ENCODE measurements at places on chromosomes 11 and 22.

- no peak overlapping the region for H3K4me3 ChIP-seq
- H3K27me3 ChIP-seq, result peaks cover 36% of the 10 kb centered on the region
- DNase-seq, result no peak
- no peak overlapping the region for H3K27ac ChIP-seq
- no peaks in the 10 kb centered on the region for H3K36me3 ChIP-seq
Observed at GRCh38 chr11:123652599-123652998, 1.8 kb downstream of the SCN3B start.

DNA sequence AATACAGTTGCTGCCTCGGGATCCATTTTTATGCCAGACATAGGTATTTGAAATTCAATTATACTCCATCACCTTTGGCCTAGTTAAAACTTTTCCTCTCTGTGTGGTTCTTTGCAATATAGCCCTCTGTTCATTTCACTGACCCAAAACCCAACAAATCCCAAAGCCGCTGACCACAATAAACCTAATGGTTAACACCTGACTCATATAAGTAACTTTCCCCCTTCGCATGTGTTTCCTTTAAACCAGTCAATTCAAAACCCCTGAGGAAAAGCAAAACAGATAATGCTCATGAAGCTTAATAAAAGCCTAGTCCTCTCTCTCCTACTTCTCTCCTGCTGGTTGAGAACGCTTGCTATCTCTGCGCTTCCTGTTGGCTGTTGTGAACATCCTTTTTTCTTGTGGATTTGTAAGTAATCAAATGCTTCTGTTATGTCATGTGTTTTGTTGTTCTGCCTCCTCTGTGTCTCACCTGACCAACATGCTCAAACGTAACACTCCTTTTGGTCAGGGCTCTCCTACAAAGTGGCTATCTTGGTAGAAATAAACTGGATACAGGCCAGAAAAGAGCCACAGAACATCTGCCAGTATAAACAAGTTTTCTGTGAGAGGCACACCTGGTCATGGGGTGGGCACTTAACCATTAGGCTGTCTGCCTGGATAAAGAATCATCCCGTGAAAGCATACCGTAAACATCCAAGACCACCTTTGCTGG is 652.6 kb downstream of the METTL15 start:
- H3K36me3 ChIP-seq, result no peaks in the 10 kb centered on the region
- H3K4me1 ChIP-seq, result no peaks in the 10 kb centered on the region
- no peak overlapping the region for H3K27ac ChIP-seq
- no peak overlapping the region for H3K4me3 ChIP-seq

DNA sequence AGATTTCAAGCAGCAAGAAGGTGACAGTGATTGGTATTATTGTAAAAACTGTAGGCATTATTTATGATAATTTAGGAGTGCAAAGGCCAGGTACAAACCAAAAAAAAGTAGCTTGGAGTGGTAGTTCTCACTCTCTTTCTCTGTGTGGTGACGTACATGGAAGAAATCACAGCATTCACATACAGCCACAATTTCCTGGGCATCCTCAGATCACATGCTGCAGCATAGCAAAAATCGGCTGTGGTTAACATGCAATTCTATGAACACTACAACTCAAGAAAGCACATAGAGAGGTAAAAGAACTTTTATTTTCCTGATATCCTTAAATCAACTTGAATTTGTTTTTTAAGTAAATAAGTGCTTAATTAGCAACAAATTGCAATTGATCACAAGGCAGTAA is 875.8 kb downstream of the DLG2 start:
- no peak overlapping the region for H3K27ac ChIP-seq
- no peak for DNase-seq
- H3K4me1 ChIP-seq, result no peaks in the 10 kb centered on the region
- H3K27me3 ChIP-seq, result no peaks in the 10 kb centered on the region
- no peak overlapping the region for H3K4me3 ChIP-seq

- no peak overlapping the region for H3K27ac ChIP-seq
- no peak overlapping the region for H3K4me3 ChIP-seq
- H3K27me3 ChIP-seq, result peaks cover 84% of the 10 kb centered on the region
- peaks cover 77% of the 10 kb centered on the region for H3K4me1 ChIP-seq
- peaks cover 3% of the 10 kb centered on the region for H3K36me3 ChIP-seq
Observed at GRCh38 chr22:39239561-39240423, 5.0 kb downstream of the PDGFB start.

GRCh38 chr11:61627850-61628661 is 47.2 kb upstream of the SYT7 start:
- H3K4me1 ChIP-seq, result peaks cover 2% of the 10 kb centered on the region
- H3K4me3 ChIP-seq, result no peak overlapping the region
- peaks cover 36% of the 10 kb centered on the region for H3K27me3 ChIP-seq
- no peak for DNase-seq

DNA sequence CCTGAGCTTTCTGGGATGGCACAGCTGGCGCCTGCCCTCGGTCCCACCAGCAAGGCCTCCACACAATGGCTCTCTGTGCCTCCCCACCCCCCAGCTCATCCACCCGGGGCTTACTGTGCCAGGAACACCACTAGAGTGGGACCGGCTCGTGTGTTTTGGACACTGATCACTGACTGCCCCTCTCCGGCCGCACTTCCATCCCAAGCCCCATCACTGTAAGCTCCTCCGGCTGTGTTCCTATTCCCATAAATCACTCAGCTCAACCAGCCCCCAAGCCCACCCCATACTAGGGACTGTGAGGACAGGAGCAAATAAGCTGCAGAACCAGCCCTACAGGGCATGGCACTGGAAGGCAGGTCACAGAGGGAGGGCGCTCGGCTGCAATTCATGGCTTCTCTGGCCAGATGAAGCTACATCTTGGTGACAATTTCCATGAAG is 7.3 kb downstream of the APBB1 start:
- no peak overlapping the region for H3K4me3 ChIP-seq
- no peak for DNase-seq
- H3K4me1 ChIP-seq, result peaks cover 13% of the 10 kb centered on the region

DNA sequence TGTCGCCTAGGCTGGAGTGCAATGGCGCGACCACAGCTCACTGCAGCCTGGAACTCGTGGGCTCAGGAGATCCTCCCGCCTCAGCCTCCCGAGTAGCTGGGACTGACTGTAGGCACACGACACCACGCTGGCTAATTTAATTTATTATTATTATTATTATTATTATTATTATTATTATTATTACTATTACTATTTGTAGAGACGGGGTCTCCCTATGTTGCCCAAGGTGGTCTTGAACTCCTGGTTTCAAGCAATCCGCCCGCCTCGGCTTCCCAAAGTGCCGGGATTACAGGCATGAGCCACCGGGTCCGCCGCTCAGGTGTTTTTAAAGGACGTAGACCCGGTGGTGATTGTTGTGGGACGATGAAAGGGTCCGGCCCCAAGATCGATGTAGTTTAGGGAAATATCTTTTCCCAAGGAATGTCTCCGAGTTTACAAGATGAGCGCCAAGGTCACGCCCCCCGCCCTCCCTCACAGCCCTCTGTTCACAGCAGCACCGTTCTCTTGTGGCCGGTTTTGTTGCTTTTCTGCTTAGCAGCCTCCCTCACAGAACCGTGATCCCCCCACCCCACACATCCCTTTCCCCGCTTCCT is 728 bp upstream of the POGLUT3 start:
- peak overlapping the region; percentile 96 for H3K27ac ChIP-seq
- H3K4me3 ChIP-seq, result peak overlapping the region; percentile 94
- no peaks in the 10 kb centered on the region for H3K27me3 ChIP-seq
- H3K4me1 ChIP-seq, result peaks cover 5% of the 10 kb centered on the region

- no peak for DNase-seq
- H3K27me3 ChIP-seq, result peaks cover 4% of the 10 kb centered on the region
- no peaks in the 10 kb centered on the region for H3K36me3 ChIP-seq
- no peak overlapping the region for H3K4me3 ChIP-seq
Observed at GRCh38 chr11:86807360-86807759, 7.0 kb downstream of the PRSS23 start.

DNA sequence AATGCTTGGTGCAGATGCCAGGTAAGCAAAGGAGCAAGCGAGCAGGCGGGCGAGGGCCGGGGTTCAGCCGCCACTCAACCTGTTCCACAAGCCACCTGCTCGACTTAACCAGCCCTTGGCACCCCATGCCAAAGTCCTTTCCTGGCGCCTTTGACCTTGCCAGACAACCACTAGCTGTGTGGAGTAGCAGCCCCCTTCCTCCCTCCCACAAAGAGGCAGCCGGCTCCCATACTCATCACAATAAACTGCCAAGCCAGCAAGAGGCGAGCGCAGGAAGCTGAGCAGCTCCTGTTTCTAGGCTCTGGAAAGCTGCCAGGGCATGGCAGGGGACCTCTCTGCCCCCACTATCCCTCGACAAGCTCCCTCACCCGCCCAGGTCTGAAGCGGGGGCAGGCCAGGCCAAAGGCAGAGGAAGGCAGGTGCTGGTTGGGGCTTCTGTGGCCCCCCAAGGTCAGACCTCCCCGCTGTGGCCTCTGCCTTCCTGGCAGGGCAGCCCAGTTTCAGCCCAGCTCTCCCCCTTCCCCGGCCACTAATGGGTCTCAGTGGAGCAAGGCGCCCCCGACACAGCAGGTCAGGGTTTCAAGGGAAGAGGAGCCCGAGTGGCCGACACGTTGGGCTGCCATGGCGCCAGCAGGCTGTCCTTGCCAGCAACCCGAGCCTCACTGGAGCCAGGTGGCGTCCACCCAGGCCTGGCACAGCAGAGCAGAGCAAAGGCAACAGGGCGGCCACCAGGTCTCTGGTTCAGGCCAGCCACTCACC is 15.3 kb downstream of the MACROD1 start:
- no peak overlapping the region for H3K4me3 ChIP-seq
- DNase-seq, result no peak

DNA sequence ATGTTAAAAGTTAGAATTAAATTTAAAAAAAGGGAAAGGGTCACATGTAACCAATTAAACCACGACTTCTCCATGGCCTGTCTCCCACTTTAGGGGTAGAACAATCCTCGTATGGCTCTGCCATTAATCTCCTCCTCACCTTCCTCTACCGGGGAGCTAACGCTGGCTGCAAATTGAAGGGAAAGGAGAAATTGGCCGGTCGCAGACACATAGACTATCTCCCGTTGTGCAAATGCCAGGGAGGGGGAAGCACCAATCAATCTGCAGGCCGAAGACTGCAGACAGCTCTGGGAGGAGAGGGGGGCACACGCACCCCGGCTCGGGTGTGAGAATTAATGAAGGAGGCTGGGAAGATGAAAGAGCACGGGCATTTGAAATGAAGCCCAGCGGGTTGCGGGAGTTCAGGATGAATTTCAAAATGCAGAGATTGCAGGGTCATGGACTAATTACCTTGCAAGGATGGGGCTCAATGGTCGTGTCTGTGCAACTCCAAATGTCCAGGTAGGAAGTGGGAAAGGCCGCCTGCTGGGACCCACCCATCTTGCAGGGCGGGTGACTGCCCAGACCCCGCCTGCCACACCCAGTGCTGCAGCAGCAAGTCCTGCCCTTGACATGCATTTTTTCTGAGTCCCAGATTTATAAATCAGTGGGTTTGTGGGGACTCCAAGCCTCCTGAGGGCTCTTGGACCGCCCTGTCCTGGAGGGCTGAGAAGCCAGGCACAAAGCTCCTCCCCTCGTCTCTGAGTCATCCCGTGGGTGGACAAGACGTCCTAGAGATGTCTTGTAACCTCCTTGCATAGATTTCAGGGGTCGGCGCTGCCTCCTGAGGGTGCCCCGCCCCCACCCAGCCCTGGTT is 534.2 kb downstream of the TBC1D22A start:
- H3K27me3 ChIP-seq, result peaks cover 23% of the 10 kb centered on the region
- no peaks in the 10 kb centered on the region for H3K36me3 ChIP-seq
- H3K4me1 ChIP-seq, result no peaks in the 10 kb centered on the region
- H3K4me3 ChIP-seq, result no peak overlapping the region
- no peak overlapping the region for H3K27ac ChIP-seq

DNA sequence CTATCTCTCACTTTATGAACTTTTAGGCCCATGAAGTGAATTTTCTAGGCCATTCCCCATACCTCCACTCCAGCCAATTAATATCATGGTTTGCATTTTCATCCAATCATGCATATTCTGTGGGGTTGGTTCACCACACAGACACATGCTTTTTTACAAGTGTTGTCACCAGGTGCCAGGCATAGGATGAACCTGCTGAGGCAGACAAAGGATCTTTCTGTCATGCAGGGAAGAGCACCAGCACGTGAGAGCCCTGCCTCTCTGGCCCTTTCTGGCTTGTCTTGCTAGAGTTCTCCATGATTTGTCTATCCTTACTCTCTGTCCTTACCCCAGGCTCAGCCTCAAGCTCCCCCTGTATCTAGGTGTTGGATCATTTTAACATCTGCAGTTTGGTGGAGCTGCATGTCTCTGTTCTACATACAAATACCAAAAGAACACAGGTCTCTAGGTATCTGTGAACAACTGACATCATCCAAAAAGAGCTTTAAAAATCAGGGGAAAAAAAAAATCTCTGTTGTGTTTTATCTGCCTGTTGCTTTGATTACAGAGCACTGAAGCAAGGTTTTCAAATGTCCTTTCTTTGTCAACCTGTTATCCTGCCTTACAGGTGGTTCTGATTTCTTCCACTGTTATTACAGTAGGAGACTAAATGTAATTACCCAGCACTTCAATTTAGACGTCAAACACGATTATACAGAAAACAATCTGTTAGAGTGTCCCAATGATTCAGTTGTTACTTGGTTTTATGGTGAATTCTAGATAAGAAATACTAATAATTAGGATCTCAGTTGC is 58.4 kb upstream of the GRAMD1B start:
- no peak overlapping the region for H3K27ac ChIP-seq
- DNase-seq, result no peak
- H3K4me1 ChIP-seq, result no peaks in the 10 kb centered on the region
- no peak overlapping the region for H3K4me3 ChIP-seq
- no peaks in the 10 kb centered on the region for H3K27me3 ChIP-seq

- peak overlapping the region; percentile 84 for H3K4me3 ChIP-seq
- DNase-seq, result no peak
- peaks cover 91% of the 10 kb centered on the region for H3K27me3 ChIP-seq
- H3K36me3 ChIP-seq, result no peaks in the 10 kb centered on the region
Observed at GRCh38 chr11:117875382-117876058, 938 bp downstream of the FXYD6 start.

- peaks cover 8% of the 10 kb centered on the region for H3K27me3 ChIP-seq
- no peak overlapping the region for H3K27ac ChIP-seq
- no peak overlapping the region for H3K4me3 ChIP-seq
- no peak for DNase-seq
Observed at GRCh38 chr11:32029721-32030120, 61.2 kb upstream of the RCN1 start.

- no peaks in the 10 kb centered on the region for H3K4me1 ChIP-seq
- no peak overlapping the region for H3K4me3 ChIP-seq
- H3K27ac ChIP-seq, result no peak overlapping the region
- H3K36me3 ChIP-seq, result no peaks in the 10 kb centered on the region
- peaks cover 28% of the 10 kb centered on the region for H3K27me3 ChIP-seq
- DNase-seq, result no peak
Observed at GRCh38 chr11:12411806-12412727, 34.7 kb downstream of the PARVA start.

- peaks cover 2% of the 10 kb centered on the region for H3K4me1 ChIP-seq
- no peak for DNase-seq
- H3K27ac ChIP-seq, result no peak overlapping the region
- no peak overlapping the region for H3K4me3 ChIP-seq
- H3K27me3 ChIP-seq, result peaks cover 2% of the 10 kb centered on the region
- H3K36me3 ChIP-seq, result no peaks in the 10 kb centered on the region
Observed at GRCh38 chr11:62393061-62393611, 25.7 kb upstream of the SCGB1A1 start.

- peaks cover 9% of the 10 kb centered on the region for H3K36me3 ChIP-seq
- no peaks in the 10 kb centered on the region for H3K27me3 ChIP-seq
- DNase-seq, result no peak
- H3K27ac ChIP-seq, result no peak overlapping the region
- peaks cover 8% of the 10 kb centered on the region for H3K4me1 ChIP-seq
- H3K4me3 ChIP-seq, result no peak overlapping the region
Observed at GRCh38 chr11:73461964-73462363, 85.8 kb downstream of the RELT start.

- H3K27me3 ChIP-seq, result no peaks in the 10 kb centered on the region
- DNase-seq, result no peak
- no peak overlapping the region for H3K4me3 ChIP-seq
- no peaks in the 10 kb centered on the region for H3K36me3 ChIP-seq
- no peak overlapping the region for H3K27ac ChIP-seq
Observed at GRCh38 chr11:90500922-90501568, 278.2 kb upstream of the CHORDC1 start.
